CD4-positive, CD25-positive, alpha-beta regulatory T cell (primary cell): ENCODE measurements at places on chromosomes 12 and 14. TPM values are rescaled to one million over a fixed set of nuclear protein-coding genes. Genes with fewer than 3 reads are reported as not detected.

- no peaks in the 10 kb centered on the region for H3K36me3 ChIP-seq
- no peak for DNase-seq
- H3K4me3 ChIP-seq, result no peak overlapping the region
- no peak overlapping the region for H3K27ac ChIP-seq
- no peaks in the 10 kb centered on the region for H3K27me3 ChIP-seq
Observed at GRCh38 chr12:24233519-24234246, 284.2 kb upstream of the SOX5 start.

DNA sequence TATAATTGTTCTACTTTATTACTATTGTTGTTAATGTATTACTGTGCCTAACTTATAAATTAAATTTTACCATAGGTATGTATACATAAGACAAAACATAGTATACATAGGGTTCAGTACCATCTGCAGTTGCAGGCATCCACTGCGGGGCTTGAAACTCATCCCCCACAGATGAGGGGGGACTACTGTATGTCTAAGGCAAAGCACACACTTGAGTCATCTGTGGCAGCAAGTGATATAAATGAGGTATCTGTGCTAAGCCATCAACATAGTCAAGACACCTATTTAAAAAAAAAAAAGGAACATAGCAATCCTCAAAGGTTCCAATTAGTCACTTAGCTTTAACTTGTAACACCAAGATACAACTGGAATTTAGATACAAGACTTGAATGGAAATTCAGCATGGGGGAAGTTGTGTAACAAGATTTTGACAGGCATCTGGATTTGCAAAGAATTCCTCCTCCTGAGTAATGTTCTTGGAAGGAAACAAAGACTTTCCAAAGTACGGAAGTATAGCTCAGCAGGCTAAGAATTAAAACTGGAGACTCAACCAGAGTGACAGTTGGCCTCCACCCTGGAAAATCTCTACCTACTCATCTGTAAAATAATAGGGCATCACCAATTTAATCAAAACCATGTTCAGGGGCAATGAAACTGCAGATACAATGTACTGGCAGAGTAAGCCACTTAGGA is 14.9 kb downstream of the DCAF5 start:
- H3K36me3 ChIP-seq, result peaks cover 16% of the 10 kb centered on the region
- DNase-seq, result no peak
- H3K27me3 ChIP-seq, result no peaks in the 10 kb centered on the region
- no peak overlapping the region for H3K4me3 ChIP-seq

Gene MUCL1
- total RNA-seq, result not detected

Gene EIF2S3B
- 0.62 TPM for total RNA-seq

- no peaks in the 10 kb centered on the region for H3K27me3 ChIP-seq
- peak; percentile 41 for DNase-seq
Observed at GRCh38 chr14:91356181-91356763, 61.3 kb downstream of the CCDC88C start.

DNA sequence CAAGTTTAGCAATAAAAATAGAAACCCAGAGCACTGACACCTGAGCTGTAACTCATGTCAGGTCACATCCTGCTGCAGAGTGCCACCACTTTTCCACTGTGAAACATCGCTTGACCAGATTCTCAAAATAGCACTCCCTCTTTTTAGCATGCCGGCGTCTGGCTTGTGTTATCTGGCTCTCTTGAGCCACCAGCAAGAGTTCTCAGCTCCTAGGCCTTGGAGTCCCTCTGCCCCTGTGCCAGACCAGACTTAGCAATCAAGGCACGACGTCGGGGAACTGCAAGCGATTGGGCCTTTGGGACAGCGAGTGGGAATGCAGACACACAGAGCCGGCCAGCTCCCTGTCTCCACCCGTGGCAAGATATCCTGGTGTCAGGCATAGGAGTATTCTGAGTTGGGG is 52.5 kb downstream of the SPIC start:
- H3K27ac ChIP-seq, result no peak overlapping the region
- H3K4me1 ChIP-seq, result no peaks in the 10 kb centered on the region
- no peaks in the 10 kb centered on the region for H3K27me3 ChIP-seq

DNA sequence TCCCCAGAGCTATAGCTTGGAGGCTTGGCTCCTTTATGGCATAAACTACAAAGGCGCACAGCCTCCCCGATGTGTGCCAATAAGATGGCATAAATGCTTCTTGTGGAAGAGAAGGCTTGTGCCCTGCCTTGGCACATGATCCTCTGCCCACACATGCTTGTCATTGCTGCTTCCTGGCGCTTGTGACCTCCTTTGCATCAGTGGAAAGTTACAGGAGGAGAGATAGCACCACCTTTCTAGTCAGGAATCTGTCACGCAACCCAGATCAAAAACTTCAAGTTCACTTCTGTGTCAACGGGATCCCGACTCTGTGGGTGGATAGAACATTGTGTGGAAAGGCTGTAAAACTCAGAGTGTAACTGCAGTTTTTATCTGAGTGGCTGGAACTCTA is 183.8 kb upstream of the HIF1A start:
- H3K4me3 ChIP-seq, result no peak overlapping the region
- DNase-seq, result no peak
- H3K36me3 ChIP-seq, result peaks cover 59% of the 10 kb centered on the region
- no peaks in the 10 kb centered on the region for H3K27me3 ChIP-seq
- H3K4me1 ChIP-seq, result peaks cover 49% of the 10 kb centered on the region
- peak overlapping the region; percentile 41 for H3K27ac ChIP-seq

Gene IQSEC3
- total RNA-seq, result 0.05 TPM

GRCh38 chr14:28770061-28770460 is 3.5 kb downstream of the FOXG1 start:
- peaks cover 5% of the 10 kb centered on the region for H3K4me1 ChIP-seq
- H3K36me3 ChIP-seq, result no peaks in the 10 kb centered on the region
- H3K27ac ChIP-seq, result no peak overlapping the region

DNA sequence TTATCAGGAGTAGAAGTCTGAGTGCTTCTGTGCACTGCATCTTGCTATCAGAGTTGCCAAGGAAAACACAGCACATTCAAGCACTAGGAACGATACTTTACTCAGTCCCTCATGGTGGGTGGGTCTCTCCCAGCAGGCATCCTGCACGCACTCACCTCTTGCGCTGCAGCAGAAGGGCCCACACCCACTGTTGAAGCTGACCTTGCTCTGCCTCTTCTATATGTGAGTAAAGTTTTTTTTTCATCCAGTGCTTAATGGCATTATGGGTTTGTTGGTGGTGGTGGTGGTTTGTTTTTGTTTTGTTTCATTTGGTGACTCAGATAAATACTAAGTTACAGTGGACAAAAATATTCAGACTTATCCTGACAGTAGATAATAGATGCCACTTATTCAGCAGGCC is 348.5 kb downstream of the EGLN3 start:
- H3K27me3 ChIP-seq, result no peaks in the 10 kb centered on the region
- no peak overlapping the region for H3K4me3 ChIP-seq
- H3K4me1 ChIP-seq, result no peaks in the 10 kb centered on the region
- no peaks in the 10 kb centered on the region for H3K36me3 ChIP-seq
- no peak overlapping the region for H3K27ac ChIP-seq

GRCh38 chr14:69873877-69874780 is 5.1 kb upstream of the SMOC1 start:
- H3K27me3 ChIP-seq, result peaks cover 21% of the 10 kb centered on the region
- no peaks in the 10 kb centered on the region for H3K36me3 ChIP-seq
- no peaks in the 10 kb centered on the region for H3K4me1 ChIP-seq
- no peak overlapping the region for H3K4me3 ChIP-seq

Gene NOVA1
- total RNA-seq, result 0.39 TPM

DNA sequence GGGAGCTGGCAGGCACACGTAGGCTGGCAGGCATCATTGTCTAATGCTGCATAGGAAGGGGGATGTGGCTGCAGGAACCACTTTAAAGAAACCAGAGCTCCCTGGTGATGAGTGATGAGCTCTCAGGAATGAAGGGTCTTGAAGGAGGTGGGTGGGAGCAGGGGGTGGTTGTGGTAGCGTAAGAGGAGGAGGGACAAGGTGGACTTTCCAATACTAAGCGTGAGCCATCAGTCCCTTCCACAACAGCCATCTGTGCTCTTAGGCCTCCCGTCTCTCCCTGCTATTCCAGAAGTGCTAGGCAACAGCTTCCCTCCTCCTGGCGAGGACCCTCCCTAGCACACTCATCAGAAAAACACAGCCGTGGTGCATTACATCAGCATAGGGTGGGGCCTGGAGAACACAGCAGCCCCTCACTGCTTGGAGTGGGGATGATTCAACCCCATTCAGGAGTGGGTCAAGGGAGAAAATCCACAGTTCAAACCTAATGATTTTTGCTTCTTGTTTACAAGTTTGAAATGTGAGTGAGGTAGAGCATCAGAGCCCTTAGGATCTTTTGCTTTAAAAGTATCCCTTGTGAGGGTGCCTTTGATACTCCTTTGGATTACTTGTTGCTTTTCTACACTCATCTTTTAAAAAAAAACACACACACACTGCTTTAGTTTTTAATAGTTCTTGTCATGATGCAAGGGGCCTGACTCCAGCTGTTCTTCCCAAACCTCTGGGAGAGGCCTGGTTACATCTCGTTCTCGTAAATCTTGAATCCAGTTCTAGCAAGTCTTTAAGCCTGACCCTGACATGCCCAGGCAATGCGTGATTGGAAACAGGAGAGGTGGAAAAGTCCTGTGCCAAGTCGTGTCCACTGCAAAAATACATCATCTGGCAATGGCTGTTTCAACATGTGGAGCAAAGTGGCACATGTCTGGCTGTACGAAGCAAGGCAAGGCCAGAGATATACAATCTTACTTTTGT is 356.4 kb upstream of the DDHD1 start:
- no peaks in the 10 kb centered on the region for H3K4me1 ChIP-seq
- no peaks in the 10 kb centered on the region for H3K36me3 ChIP-seq
- H3K27me3 ChIP-seq, result no peaks in the 10 kb centered on the region
- no peak for DNase-seq
- no peak overlapping the region for H3K27ac ChIP-seq

Gene IL26
- total RNA-seq, result not detected

DNA sequence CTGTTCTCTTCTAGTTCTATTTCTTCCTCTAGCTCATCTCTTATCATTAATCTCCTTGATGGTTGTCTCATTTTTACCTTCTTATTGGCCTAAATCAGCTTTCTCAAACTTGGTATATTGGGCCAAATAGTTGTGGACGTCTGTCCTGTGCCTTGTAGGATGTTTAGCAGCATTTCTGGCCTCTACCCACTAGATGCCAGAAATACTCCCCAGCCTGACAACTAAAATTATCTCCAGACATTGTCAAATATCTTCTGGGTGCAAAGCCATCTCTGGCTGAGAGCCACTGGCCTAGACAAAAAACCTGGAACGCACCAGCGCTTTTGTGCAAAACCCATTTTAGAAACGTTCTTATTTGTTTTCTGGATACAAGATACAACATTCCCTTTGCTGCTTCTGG is 38.8 kb upstream of the LRRC10 start:
- H3K4me3 ChIP-seq, result no peak overlapping the region
- DNase-seq, result no peak
- H3K27me3 ChIP-seq, result peaks cover 8% of the 10 kb centered on the region
- H3K27ac ChIP-seq, result no peak overlapping the region
- H3K4me1 ChIP-seq, result no peaks in the 10 kb centered on the region

DNA sequence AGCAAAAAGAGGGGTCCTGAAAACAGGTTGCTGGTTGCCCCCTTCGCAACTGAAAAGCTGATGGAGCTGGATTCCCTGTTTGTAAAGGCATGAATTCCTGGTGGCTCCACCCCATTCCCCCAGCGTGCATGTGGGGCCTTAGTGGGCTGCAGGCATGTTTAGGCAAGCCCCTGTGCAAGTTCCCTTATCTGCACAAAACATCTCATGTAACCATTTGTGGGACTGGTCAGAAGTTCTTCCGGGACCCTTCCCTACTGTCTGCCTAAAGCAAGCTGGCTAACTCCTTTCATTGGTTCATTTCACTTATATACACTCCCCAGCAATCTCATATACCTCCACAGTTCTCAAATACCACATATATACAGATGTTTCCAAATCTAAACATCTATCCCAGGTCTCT is 24.0 kb upstream of the HIGD1C start:
- no peaks in the 10 kb centered on the region for H3K36me3 ChIP-seq
- no peaks in the 10 kb centered on the region for H3K27me3 ChIP-seq
- no peak overlapping the region for H3K27ac ChIP-seq
- peak overlapping the region; percentile 93 for H3K4me3 ChIP-seq

Gene GPR65
- total RNA-seq, result 12.3 TPM

GRCh38 chr12:111991946-111992345 is 21.0 kb downstream of the TMEM116 start:
- DNase-seq, result no peak
- H3K4me1 ChIP-seq, result peaks cover 42% of the 10 kb centered on the region

DNA sequence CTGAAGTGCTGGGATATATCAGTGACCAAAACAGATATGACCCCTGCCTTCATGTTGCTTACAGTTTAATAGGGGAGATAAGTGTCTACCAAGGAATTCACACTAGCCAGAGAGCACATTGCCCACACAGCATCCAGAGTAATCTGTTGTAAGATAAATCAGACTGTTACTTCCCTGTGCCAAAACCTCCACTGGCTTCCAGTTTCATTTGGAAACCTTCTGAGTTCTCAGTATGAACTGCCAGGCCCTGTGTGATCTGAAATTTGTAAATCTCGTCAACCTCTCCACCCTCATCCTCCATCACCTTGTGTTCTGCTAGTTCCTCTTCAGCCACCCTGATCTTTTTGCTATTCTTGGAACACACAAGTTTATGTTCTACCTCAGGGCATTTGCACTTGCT is 154.7 kb downstream of the ETV6 start:
- no peaks in the 10 kb centered on the region for H3K27me3 ChIP-seq
- no peaks in the 10 kb centered on the region for H3K36me3 ChIP-seq
- no peak for DNase-seq
- H3K4me3 ChIP-seq, result no peak overlapping the region
- H3K27ac ChIP-seq, result no peak overlapping the region
